GM19239 (cell line): ENCODE measurements at places on chromosomes 13 and 19.

DNA sequence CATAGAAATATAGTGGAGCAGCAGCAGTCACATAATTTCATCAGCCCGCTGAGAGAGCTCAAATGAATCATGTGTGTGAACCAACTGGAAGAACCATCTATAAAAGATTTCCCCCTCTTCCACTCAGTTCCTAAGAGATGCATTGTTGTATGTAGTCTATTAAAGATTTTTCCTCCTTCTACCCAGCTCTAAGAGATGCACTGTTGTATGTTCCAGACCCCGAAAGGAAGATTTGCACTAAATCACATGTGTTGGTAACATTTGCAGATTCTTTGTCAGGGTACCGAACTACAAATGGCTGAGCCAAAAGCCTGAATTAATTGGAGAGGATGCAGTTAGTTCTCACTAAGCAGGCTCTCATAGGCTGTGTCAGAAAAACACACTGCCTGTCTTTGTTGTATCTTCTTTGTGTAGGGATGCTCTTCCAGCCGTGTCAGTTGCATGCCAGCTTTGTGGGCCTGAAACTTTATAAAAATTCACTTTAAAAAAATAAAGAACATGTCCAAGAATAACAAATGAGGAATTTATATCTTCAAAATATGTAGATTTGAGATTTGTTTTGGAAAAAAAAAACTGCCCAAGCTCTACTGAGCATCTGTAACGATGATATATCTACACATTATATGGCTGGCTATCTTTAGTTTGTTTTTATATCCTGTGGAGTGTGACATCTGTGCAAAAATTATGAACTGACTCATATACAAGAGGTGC is 223.1 kb downstream of the MZT1 start:
- no peak for DNase-seq

GRCh38 chr19:46073268-46073922 is 32.6 kb upstream of the IGFL4 start:
- DNase-seq, result no peak

DNA sequence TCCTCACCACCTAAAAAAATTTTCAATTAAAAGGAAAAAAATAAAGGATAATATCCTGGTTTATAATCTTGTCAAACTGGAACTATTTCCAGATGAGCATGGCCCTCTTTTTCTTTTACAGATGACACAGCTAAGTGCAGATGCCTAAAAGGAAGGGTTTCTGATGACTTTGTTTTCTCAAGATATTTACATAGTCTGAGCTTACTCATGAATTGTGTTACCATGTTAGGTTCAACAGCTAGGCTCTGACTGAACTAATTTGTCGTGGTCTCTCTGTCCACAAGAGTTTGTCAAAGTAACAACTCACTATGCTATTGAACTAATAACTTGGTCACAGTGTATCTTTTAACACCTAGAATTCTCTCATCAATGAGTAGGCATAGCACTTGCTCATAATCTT is 780.8 kb downstream of the GPC5 start:
- no peak for DNase-seq

GRCh38 chr13:110149036-110149435 is 157.9 kb downstream of the COL4A1 start:
- DNase-seq, result no peak

DNA sequence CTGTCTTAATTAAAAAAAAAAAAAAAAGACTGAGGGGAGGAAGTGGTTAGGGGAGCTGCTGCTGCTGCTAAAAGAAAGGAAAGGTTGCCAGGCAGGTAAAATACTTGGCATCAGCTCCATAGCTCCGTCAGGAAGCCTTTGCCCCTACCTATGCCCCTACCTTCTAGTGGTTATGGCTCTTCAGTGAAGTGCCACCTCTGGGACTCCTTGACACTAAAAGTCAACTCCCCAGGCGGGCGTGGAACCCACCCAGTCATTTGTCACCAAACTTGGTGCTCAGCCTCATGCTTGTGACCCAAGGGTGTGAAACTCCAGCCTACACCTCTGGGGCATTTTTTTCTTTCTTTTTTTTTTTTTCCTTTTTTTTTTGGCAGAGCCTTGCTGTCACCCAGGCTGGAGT is 4.9 kb upstream of the NECTIN2 start:
- no peak for DNase-seq

DNA sequence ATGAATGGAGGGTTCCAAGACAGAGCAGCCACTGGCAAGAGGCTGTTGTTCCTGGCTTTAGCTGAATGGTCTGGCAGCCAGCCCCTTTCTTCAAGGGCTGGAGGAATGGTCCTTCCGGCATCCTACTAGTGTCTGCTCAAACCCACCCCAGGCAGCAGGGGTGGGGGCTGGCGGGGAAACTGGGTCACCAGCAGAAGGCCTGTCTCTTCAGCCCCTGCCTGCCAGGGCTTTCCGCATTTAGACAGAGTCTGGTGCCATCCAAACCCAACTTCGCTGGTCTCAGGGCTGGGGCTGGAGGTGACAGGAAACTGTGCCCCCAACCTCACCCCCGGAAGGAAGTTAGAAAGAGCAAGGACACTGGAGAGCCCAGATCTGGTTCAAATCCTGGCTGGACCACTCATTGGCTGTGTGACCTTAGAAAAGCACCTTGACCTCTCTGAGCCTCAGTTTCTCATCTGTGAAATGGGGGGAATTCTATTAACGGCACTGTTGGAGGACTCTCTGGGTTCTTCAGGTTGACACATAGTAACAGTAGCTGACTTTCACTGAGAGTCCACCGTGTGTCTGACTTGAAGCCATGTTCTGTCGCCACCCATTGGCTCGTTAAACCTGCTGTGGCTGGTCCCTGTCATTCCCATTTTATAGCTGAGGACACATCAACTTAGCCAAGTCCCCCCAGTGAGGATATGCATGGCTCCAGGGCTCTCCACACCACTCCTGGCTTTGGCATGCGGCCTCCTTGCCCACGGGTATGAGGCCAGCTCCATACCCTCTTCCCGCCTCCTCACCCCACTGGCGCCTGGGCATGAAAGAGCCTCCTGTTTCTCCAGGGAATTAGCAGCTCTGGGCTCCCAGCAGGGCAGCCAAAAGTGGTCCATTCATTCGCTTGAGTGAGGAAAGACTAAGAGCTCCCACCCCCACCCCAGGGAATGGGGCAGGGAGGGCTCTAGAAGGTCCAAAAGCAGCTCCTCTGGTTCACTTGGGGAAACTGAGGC is 2.5 kb upstream of the NR2C2AP start:
- no peak for DNase-seq

GRCh38 chr13:85241060-85241459 is 558.2 kb downstream of the SLITRK6 start:
- DNase-seq, result no peak

- no peak for DNase-seq
These were observed 461 bp upstream of the HSPB6 start for GRCh38 chr19:35757231-35757748.
